ENCODE measurements at places on chromosomes 16 and 17.

DNA sequence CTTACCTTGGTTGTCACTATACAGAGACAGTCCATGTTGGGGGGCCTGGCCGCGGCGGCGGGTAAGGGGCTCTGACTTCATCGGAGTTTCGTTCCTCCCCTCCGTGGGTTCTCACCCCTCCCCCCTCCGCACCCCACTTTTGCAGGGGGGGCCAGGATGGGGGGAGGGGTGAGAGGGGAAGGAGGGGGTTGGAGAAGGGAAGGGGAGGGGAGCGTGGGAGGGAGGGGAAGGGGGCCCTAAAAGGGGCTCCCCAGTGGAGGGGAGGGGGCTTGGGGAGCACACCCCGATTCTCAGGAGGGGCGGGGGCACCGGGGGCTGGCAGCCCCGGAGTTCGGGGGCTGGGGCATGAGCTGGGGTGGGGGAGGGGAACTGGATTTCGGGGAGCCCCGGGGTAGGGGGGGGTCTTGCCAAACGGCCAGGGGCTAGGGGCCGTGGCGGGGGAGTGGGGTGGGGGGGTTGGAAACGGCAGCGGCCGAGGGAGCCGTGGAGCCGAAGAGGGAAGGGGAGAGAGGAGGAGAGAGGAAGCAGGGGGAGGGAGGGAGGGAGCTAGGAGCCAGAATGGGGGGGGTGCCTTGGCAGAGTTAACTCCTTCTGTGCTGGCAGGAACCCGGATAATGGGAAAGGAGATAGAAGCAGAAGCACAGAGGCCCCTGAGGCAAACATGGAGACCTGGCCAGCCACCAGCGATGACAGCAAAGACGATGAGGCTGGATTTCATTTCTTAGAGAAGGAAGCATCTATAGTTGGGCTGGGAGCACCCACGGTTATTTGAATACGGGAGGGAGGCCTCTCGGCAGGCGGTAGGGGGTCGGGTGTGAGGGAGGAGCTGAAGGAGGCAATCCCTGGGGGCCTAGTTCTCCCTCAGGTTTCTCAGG is 2.3 kb downstream of the DLG4 start:
- no peak for DNase-seq

GRCh38 chr16:22373662-22374310 is 633 bp downstream of the CDR2 start:
- peak; percentile 46 for DNase-seq

GRCh38 chr16:70788668-70789594 is 12.0 kb downstream of the VAC14 start:
- no peak for DNase-seq

- no peak for DNase-seq
Observed at GRCh38 chr16:72787130-72787513, 260.8 kb downstream of the ZFHX3 start.

GRCh38 chr17:51200295-51200694 is 34.1 kb downstream of the NME2 start:
- DNase-seq: no peak

DNA sequence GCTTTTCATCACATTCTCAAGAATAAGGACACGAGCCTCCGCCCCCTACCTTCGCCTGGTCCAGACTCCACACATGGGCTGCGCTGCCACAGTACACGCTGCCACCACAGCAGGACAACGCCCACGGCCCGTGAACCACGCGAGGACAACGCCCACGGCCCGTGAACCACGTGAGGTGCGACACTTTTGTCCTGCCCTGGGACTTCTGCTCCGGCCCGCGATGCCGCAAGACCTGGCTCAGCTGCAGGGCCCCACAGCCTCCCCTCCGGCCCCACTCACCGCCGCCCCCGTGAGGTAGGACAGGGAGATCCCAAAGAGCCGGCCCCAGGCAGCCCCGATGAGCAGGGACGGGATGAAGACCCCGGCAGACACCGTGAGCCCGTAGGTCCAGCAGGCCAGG is 5.9 kb upstream of the CCDC154 start:
- DNase-seq: no peak

GRCh38 chr16:86953631-86954391 is 363.4 kb downstream of the C16orf95 start:
- DNase-seq: no peak

- no peak for DNase-seq
Observed at GRCh38 chr16:15521758-15522509, 87.5 kb downstream of the BMERB1 start.

DNA sequence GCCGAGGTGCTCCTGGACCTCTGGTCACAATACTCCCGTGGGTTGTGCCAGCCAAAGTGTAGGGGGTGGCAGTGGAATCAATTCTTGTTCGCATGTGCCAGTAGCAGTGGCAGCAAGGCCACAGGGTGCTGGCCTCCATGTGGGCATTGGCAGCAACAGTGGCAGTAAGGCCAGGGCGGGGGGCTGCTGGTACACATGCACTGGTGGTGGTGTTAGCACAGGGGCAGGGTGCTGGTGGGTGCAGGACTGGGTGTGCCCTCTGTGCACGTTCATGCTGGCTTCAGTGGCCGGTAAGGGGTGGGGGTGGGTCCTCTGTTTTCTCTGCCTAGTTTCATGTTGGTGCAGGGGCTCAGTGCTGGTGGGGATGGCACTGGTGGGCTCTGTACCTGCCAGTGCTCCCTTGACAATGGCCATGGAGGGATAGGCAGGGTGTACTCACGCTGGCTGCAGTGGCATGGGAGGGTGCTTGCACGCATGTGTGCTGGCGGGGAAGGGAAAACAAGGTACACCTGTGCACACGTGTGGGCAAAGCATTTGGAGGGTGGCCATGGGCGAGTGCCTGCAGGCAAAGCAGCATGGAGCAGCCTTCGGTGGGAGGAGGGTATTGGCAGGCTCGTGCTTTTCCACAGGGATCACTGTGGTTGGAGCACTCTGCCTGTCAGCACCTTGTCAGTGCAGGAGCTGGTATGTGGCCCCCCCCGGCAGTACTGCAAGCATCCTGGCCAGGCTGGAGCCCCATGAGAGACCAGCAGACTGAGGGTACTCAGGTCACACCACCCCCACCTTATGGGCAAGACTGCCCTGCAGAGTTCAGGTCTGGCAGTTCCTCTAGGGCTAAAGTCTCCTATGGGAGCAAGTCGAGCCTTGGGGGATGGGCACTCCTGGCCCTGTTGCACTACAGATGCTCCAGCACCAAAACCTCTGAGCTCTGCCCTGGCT is 35.8 kb downstream of the NF1 start:
- DNase-seq: no peak

DNA sequence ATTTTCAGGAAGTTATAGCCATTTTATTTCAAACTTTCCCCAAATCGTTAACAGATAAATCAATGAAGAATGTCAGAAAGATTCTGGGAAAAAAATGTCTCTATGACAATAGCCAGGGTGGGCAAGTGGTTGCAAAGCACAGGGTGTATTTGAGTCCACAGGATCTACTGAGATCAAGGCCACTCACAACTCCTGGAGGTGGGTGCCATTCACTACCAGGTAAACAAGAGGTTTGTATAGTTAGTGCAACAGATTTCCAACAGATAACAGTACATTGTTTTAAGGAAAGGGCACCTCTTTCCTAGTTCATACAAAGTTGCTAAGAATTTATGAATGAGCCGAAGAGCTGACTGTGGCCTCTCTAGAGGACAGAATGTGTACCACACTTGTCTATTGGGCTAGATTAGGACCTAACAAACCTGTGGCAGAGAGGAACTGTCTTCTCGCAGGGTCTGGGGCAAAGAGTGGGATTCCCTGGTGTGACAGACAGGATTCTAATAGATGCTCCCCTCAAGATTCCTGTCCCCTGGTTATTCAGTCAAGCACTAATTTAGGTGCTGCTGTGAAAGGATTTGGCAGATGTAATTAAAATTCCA is 52.0 kb upstream of the ZNF629 start:
- no peak for DNase-seq

GRCh38 chr17:39754958-39755553 is 17.3 kb downstream of the GRB7 start:
- no peak for DNase-seq

DNA sequence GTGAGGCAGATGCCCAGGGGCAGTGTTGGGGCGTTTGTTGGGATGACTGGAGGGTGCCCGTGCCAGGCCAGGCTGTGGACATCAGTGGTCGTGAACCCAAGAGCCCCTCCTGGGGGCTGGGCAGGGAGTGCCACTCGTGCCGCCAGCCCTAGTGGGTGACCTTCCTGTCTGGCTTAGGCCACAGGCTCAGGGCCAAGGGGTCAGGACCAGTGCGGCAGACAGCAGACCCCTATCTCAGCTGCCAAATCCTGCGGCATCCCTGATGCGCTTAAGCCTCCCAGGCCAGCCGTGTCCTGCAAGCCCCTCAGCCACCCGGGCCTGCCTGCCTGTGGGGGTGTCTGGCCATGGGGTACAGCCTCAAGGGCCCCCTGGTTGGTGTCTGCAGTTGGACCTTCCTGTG is 14.7 kb downstream of the PRSS27 start:
- DNase-seq: no peak

- DNase-seq: peak; percentile 28
Observed at GRCh38 chr16:85357924-85358505, 245.7 kb upstream of the CIBAR2 start.

DNA sequence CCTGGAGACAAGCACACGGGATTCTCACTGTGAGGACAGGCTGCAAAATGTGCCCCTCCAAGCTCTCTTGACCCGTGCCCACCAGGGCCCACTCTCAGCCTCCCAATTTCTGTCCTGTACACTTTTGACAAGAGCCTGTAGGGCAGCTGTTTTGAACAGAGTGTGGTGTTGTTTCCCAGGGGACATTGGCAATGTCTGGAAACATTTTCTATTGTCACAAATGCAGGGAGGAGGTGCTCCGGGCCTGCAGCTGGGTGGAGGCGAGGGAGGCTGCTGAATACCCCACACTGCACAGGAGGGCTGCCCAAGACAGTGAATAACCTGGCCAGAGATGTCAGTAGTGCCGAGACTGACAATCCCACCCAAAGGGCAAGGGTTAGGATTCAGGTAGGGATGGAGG is 10.5 kb downstream of the CEP295NL start:
- no peak for DNase-seq

DNA sequence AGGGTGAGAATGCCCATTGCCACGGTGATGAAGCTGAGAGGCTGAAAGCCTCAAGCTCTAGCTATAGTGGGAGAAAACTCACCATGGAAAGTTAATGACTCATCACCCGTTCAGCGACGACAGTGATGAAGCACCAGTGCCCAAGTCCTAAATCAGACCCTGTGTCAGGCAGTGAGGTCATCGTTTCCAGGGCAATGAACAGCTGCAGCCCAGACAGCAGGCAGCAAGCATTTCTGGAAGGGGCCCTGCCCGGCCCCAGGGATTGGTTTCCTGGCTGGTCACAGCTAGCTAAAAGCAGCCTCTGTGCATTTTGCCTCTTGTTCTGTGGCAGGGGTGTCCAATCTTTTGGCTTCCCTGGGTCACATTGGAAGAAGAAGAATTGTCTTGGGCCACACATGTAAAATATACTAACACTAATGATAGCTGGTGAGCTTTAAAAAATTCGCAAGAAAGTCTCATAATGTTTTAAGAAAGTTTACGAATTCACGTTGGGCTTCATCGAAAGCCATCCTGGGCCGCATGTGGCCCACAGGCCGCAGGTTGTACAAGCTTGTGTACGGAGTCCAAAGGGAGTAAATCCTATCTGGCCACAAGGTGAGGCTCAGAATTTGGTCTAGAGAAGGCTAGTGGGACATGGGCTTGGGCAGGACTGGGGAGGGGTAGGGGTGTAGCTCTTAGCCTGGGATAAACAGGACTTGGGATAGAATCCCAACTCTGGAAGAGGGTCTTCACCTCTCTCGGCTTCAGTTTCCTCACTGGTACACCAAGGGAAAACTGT is 40.6 kb downstream of the MIS12 start:
- DNase-seq: peak; percentile 36

- no peak for DNase-seq
Observed at GRCh38 chr16:11100239-11100750, 155.7 kb downstream of the SOCS1 start.

GRCh38 chr17:37708008-37708615 is 36.7 kb downstream of the HNF1B start:
- no peak for DNase-seq

DNA sequence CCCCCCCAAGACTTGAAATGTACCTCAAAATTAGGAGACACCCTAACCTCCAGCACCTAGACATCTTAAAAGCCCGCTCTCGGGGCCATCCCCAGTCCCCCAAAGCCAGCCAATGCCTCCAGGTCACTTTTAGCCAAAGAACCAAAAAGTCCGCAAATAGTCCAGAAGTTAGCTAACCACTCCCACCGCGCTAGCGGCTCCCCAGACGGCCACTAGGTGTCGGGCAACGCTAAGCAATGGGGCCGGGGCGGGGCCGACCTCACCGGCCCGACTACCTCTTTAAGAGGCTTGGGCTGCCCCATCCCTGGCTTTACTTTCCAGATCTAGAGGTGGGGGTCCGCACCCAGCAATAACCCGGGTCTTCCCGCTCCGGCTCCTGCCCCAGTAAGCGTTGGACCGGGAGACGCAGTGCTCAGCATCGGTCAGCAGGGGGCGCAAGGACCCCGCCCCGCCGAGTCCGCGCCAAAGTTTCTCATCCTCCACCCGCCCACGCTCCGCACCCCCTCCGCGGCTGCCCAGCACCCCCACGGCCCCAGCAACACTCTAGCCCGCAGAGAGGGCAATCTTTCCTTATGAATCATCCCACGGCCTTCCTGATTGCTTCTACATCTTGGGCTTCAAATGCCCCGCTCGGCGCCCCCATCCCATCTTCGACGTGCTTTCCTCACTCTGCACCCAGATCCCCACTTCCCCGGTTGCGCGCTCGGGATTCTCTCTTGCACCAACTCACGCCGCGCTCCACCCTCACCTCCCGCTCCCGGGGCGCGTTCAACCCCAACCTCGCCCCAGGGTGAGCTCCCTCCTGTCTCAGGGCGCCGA is 765 bp downstream of the COL1A1 start:
- peak; percentile 78 for DNase-seq

GRCh38 chr16:66486773-66487579 is 59.9 kb downstream of the BEAN1 start:
- DNase-seq: no peak

DNA sequence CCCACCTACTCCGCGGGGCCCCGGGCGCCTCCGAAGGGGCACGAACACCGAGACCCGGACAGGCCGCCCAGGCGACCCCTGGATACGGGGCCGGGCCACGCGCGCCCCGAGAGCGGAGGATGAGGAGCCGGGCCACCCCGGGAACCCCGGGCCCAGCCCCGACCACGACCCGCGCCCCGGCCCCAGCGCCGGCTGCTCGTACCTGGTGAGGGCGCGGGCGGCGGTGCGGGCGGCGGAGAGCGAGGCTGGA is 192 bp downstream of the FASN start:
- DNase-seq: no peak

DNA sequence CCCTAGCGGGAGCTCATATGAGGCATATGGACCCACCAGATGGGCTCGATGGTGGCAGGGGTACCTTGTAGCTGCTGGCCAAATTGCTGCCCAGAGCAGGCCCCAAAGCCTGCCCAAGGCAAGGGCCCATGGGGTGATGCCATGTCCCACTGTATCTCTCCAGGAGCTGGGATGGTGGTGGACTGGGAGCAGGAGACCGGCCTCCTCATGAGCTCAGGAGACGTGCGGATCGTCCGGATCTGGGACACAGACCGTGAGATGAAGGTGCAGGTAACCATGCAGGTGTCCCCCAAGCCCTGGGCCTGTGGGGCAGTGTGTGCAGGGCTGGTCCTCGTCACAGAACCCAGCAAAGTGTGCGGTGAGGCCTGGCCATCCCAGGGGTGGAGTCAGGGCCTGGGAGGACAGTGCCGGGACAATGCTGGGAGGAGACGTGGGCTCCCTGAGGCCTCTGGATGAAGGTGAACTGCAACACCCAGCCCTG is 34.1 kb upstream of the CHMP6 start:
- no peak for DNase-seq

GRCh38 chr17:14776791-14777190 is 475.9 kb downstream of the HS3ST3B1 start:
- no peak for DNase-seq

GRCh38 chr17:28777178-28777577 is 33.4 kb downstream of the TRAF4 start:
- DNase-seq: no peak

GRCh38 chr17:47996201-47996600 is 25.3 kb downstream of the CDK5RAP3 start:
- DNase-seq: no peak

All from NCI-H345 (cell line).